ENCODE measurements at places on chromosomes 11 and 22. TPM values are rescaled to one million over a fixed set of nuclear protein-coding genes. Genes with fewer than 3 reads are reported as not detected.

- DNase-seq: no peak
Observed at GRCh38 chr11:62830904-62831519, 839 bp downstream of the STX5 start.

DNA sequence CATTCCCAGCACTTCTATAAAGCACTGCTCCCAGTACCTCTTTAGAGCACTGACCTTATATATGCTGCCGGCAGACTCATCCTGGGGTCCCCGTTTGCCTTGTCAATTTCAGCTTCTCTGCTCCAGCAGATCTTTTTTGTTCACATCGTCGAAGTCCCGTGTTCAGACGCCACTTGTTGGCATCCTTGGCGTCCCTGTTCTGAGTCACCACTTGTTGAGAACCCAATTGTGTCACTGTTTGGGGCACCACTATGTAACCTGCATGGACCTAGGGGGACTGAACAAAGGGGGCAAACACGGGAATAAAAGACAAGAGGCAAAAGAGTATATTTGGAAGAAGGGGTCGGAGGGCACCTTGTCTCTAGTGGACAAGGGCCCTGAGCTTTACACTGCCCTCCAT is 25.5 kb downstream of the OR10A6 start:
- DNase-seq: no peak

The SCGB1C1 gene
- not detected for polyA plus RNA-seq

GRCh38 chr22:23395530-23396361 is 184.3 kb downstream of the IGLL1 start:
- DNase-seq: no peak

GRCh38 chr11:107282195-107282594 is 175.4 kb downstream of the CWF19L2 start:
- no peak for DNase-seq

- DNase-seq: no peak
Observed at GRCh38 chr11:72102631-72102945, 509 bp downstream of the LAMTOR1 start.

GRCh38 chr11:70089631-70090030 is 11.5 kb downstream of the ANO1 start:
- DNase-seq: no peak

The OR51L1 gene
- not detected for polyA plus RNA-seq

DNA sequence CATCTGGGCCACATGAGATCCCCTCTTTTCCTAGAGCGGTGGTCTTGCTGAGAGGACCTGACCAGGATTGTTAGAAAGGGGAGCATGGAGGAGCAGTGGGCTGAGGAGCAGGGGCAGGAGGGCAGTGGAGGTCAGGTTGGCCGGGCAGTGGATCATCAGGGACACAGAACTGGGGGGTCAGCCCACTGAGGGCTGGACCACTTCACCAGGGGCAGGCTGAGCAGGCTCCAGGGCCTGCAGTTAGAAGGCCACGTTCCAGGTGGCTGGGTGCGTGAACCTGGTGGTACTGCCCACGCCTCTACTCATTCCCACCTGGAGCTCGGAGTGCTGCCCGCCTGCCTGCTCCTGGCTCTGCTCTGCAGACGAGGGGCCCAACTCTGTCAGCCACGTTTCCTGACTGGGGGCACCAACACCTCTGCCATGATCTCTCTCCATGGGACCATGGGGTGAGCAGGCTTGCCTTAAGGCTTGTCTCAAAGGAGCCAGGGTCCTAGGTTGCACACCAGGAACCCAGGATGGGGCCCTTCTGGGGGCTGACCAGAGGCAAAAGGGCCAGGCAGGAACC is 9.7 kb downstream of the MRGPRF start:
- no peak for DNase-seq

The PHF21B gene
- 0.50 TPM for polyA plus RNA-seq

GRCh38 chr11:8230178-8230859 is 33.4 kb downstream of the LMO1 start:
- DNase-seq: no peak

GRCh38 chr11:71420455-71421241 is 27.5 kb downstream of the DHCR7 start:
- DNase-seq: peak; percentile 74

DNA sequence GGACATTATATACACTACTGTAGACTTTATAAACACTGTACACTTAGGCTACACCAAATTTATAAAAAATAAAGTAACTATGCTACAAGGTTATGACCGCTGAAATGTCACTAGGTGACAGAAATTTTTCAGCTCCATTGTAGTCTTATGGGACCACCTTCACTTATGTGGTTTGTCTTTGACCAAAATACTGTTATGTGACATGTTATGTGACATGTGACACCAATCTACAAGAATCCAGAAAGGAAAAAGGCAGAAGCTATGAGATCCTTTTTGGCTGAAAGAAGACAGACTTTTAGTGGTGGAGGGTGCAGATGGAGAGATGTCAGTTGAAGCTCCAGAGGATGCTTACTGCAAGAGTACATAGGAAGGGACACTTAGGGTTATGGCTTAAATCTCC is 1378.4 kb upstream of the TENM4 start:
- no peak for DNase-seq

The MRGPRX3 gene
- polyA plus RNA-seq: not detected

The KRTAP5-7 gene
- not detected for polyA plus RNA-seq

DNA sequence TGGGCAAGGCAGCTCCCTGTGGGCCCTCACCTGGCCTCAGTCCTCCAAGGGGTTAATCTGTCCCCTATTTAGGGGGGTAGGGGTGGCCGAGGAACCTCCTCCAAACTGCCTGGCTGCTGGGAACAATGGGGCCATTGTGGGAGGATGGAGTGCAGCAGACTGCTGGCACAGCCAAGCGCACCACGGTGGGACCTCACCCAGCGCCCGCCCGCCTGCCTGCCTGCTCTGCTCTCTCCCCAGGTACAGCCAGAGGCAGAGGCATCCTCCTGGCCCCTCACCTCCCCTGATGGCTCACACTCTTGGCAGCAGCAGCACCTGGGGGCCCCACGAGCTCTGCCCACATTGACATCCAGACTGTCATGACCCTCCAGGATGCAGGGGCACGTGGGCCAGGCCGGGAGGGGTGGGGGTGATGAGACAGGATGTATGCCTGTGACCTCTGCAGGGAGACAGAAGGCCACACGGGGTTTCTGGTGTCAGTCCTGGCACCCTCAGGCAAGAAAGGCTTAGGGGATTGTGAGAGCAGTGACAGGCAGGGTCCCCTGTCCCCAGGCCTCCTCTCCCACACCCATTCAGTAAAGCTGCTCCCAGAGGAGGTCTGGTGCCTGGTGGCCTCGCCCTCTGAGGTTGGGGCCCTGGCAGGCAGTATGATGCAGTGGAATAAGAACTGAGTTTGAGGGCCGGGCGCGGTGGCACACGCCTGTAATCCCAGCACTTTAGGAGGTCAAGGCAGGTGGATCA is 11.4 kb downstream of the BCL9L start:
- DNase-seq: no peak

DNA sequence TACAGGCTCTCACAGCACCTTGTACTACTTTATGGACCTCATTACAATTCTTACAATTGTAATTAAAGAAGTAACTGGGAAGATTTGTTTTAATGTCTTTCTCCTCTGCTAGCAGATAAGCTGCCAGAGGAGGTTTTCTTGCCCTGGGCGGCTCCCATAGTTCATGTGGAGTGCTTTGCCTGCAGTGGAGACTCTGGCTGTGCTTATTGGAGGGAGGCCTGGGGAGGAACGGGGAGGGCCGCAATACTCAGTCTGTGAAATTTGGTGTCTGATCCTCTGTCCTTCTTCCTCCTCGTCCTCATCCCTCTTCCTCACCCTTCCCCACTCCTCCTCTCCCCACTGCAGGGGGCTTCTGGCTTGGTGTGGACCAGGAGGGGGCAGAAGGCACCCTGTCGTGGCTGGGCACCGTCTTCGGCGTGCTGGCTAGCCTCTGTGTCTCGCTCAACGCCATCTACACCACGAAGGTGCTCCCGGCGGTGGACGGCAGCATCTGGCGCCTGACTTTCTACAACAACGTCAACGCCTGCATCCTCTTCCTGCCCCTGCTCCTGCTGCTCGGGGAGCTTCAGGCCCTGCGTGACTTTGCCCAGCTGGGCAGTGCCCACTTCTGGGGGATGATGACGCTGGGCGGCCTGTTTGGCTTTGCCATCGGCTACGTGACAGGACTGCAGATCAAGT is 5.6 kb downstream of the SLC35C1 start:
- DNase-seq: no peak

DNA sequence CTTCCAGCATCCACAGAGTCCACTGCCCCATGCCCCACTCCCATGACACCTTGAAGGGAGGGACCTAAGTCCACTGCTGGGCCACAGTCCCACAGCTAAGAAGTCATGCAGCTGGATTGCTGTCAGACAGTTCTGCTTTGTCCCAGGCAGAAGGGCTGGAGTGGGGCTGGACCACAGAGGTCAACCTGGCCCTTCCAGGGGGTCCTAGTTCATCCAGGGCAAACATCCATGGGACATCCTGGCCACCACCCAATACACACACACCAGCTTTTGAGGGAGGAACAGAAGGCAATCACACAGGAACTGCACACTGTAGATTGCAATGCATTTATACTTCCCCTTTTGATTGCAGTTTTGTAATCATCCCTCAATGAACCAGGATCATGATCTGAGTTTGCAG is 11.3 kb upstream of the APOL4 start:
- no peak for DNase-seq

GRCh38 chr22:47006433-47006832 is 244.0 kb downstream of the TBC1D22A start:
- no peak for DNase-seq

DNA sequence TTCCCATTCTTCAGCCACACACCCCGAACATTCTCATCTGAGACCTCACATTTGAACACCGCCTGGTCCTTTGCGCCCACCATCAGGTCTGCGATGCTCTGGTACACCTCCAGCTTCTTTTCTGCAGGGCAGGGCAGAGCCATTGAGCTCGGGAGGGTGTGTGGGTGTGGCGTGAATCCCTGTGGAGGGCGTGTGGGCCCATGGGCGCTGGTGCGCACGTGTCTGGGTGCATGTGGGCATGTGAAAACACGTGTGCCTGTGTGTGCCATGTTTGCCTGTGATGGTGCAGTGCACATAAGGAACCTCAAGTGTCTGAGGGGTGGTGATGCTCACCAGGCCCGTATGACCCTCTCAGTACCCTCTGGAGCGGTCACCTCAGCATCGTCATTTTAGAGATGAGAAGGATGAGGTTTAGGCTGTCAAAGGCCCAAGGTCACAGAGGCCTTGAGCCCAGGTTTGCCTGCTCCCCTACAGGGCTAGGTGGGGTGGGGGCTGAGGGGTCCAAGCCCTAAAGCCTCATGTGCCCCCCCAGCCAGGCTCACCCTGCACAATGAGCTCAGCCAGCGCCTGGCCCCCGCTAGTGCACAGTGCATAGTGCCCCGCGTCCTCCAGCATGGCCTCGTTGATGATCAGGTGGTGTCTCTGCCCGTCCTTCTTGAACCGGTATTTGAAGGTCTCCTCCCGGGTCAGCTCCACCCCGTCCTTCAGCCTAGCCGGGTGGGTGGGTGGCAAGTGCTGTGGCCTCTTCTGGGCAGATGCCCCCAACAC is 10.3 kb downstream of the MYBPC3 start:
- DNase-seq: no peak

DNA sequence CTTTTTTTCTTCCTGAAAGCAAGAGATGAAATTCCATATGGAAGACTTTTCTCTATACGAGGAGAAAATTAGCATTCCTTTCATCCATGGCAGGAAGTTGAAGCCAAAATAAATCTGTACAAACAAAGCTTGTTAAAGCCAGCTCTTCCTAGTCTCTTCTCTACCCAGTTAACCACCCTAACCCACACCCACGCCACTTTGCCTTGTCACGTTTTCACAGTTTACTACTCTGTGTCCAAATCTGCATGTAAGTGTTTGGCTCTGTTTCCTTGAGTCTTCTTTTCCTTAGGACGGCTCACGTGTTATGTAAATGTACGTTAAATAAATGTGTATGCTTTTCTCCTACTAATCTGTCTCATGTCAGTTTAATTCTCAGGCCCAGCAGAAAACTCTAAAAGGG is 7.1 kb upstream of the HMOX1 start:
- no peak for DNase-seq

GRCh38 chr11:119551420-119552105 is 128.6 kb upstream of the THY1 start:
- no peak for DNase-seq

DNA sequence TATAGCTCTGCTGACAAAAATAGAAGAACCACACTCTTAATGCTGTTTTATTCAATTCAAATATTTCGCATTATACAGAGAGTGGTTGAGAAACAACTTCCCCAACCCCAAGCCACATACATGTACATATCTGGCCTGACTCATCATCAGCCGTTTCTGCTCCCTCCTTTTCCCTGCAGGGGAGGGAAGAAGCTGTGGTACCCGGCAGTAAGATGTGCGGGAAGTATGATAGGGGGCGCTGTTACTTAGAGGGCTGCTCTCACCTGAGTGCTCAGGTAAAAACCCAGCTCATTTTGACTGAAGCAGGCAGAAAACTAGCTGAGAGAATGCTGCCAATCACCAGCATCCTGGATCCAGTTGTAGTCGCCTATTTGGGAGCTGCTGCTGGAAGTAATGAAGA is 85.5 kb downstream of the NELL1 start:
- DNase-seq: peak; percentile 9

DNA sequence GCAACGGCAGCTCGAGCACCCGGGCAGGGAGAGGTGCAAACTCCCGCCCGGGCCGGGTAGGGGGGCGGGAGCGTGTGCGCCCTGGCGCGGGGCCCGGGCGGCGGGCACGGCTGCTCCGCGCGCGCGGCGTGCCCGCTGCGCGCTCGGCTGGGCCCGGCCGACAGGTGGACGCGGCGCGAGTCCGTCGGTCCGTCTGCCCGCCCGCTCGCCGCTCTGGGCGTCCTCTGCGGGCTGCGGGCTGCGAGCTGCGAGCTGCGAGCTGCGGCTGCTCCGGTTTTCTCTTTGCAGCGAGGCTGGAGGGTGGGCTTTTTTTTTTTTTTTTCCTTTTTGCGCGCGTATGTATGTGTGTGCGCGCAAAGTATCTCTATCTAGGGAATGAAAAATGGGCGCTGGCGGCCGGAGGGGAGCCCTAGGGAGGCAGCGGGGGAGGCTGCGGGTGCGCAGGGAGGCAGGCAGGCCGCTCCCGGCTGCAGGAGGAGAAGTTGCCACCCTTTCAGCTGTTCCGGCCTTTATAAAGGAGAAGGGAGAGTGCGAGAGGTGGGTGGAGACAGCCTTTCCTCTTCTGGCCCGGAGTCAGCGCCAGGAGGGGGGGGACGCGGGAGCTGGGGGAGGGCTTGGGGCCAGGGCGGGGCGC is at the start of gene PDGFB:
TSS of gene PDGFB (minus strand) at position 487 of the 634 bp plus-strand sequence. CDS start 1,019 bp downstream, outside the sequence.
- DNase-seq: peak; percentile 60

The MS4A6A gene
- polyA plus RNA-seq: not detected

GRCh38 chr11:6405846-6406245 is 13.0 kb downstream of the APBB1 start:
- DNase-seq: no peak

The CREBZF gene
- polyA plus RNA-seq: 48.2 TPM

DNA sequence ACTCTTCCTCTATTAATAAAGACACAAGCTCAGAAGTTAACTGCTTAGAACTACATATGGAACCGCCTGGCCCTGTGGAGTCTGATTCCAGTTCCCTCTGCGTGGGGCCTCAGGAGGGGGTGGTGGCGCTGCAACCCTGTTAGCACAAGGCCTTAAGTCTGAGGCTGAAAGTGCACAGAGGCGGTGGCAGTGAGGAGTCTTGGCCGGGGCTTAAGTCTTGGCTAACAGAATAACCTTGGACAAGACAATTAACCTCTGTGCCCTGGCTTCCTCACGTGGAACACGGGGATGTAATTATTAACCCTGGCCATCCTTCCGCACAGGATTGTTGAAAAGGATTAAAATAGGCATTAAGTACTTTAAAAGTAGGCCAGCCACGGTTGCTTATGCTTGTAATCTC is 191.5 kb downstream of the CEP164 start:
- DNase-seq: no peak

GRCh38 chr11:6988506-6988905 is 31.6 kb downstream of the ZNF214 start:
- no peak for DNase-seq

All from A549 (cell line).